Pulmonary artery endothelial cell (primary cell): ENCODE measurements at places on chromosomes 13 and 19. TPM values are rescaled to one million over a fixed set of nuclear protein-coding genes. Genes with fewer than 3 reads are reported as not detected.

Gene PEAK3
- not detected in 2 replicates for total RNA-seq

Gene LGALS14
- not detected in 2 replicates for total RNA-seq

- DNase-seq, result no peak
These were observed 40.7 kb upstream of the TNFSF11 start for GRCh38 chr13:42533336-42533591.

DNA sequence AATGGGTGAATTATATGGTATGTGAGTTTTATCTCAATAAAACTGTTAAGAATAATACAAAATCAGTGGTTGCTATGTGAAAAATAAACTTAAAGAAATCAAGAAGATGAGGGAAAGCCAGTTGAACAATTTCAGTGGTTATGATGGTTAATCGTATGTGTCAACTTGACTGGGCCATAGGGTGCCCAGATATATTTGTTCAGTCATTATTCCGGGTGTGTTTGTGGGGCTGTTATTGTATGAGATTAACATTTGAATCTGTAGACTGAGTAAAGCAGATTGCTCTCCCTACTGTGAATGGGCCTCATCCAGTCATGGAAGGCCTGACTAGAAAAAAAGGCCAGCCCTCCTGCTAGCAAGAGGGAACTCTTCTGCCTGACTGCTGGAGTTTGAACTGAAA lies 109.3 kb downstream of the LMO7 start:
- no peak for DNase-seq
